ENCODE measurements at places on chromosomes 7 and 10.

DNA sequence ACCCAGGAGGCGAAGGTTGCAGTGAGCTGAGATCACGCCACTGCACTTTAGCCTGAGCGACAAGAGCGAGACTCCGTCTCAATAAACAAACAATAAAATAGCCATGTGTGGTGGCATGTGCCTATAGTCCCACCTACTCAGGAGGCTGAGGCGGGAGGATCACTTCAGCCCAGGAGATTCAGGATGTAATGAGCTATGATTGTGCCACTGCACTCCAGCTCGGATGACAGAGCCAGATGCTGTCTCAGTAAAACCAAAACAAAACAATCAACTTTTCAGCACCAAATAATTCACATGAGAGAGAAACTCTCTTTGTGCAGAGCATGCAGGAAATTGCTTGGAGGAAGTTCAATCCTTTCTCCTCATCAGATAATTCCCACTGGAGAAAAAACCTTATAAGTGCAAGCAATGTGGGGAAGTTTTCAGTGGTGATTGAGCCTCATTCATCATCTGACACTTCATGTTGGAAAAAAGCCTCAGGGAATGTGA lies 13.4 kb upstream of the FIS1 start:
- no peak for DNase-seq

DNA sequence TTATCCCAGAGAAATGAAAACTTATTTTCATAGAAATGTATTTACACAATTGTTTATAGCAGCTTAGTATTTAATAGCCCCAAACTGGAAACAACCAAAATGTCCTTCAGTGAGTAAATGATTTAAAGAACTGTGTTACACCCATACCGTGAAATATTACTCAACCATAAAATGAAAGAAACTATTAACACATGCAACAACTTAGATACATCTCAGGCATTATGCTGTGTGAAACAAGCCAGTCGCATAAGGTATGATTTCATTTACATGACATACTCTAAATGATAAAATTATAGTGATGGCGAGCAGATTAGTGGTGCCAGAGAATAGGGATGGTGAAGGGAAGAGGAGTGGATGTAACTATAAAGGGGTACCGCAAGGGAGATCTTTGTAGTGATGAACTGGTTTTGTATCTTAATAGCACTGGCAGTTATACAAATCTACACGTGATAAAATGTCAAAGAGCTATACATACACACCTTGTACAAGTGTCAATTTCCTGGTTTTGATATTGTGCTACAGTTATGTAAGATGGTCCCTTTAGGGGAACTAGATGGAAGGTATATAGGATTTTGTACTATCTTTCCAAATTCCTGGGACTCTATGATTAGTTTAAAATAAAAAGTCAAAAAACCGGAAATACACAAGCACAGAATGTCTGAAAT lies 40.5 kb downstream of the MACC1 start:
- DNase-seq = no peak

GRCh38 chr7:111202321-111202720 lies 111.4 kb downstream of the LRRN3 start:
- no peak for DNase-seq

- peak; percentile 36 for DNase-seq
Observed at GRCh38 chr7:32648408-32649156, 153.3 kb downstream of the AVL9 start.

DNA sequence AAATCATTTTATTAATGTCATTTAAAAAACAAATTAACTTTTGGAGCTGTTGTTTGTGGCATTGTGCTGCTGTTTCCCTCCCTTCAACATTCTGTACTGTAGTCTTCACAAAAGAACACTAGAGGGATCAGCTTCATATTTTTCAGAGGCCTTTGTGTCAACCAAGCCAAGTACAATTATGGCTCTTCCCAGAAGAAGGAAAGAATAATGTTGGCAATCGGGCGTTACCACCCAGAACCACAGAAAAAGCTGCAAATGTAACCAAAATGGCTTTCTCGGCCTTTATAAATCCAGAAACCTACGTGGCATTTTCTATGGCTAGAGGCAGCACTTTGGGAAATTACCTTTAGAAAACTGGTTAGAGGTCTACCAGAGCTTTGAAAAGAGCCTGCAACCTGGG lies 98.8 kb upstream of the COL1A2 start:
- peak; percentile 50 for DNase-seq
